ENCODE measurements at places on chromosomes 7 and 10.

DNA sequence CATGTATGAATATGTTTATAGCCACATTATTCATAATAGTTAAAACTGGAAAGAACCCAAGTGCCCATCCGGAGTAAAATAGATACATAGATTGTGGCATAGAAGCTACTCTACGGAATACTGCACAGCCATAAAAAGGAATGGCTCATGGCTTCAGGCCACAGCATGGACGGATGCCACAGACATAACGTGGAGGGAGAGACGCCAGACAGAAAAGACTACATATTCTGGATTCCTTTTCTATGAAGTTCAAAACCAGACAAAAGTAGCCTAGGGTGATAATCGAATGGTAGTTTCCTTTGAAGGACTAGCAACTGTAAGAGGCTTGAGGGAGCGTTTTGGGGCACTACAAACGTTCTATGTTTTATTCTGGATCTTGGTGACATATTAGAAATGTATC lies 58.9 kb upstream of the FOXI2 start:
- no peak for DNase-seq

DNA sequence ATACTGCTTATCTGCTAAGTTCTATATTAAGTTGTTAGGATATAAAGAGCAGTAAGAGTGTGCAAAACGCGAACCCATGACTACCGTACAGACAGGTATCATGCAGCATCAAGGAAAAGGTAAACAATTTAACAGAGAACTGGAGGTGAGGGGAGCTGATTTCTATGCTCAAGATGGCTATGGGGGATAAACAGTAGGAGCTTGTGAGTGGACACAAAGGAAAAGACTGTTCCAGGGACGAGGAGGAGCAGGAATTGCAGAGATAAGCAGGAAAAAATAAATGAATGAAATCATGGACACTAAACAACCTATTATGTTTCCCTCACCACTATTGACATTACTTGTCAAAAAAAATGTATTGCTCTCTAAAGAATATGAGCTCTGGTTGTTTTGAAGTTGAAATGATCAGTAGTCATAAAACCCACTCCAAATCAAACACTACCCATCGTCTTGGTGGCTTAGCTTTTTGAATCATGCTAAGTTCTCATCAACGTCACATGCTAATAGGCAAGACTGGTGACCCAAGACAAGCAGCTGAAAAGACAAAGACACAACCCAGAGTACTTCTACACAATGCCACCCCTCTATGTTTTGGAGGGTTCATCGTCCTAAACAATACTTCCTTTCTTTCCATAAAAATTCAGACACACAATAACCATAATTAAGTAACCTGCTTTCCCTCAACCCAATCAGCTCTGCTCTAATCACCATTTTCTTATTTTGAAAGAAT lies 102.7 kb downstream of the NRP1 start:
- no peak for DNase-seq

DNA sequence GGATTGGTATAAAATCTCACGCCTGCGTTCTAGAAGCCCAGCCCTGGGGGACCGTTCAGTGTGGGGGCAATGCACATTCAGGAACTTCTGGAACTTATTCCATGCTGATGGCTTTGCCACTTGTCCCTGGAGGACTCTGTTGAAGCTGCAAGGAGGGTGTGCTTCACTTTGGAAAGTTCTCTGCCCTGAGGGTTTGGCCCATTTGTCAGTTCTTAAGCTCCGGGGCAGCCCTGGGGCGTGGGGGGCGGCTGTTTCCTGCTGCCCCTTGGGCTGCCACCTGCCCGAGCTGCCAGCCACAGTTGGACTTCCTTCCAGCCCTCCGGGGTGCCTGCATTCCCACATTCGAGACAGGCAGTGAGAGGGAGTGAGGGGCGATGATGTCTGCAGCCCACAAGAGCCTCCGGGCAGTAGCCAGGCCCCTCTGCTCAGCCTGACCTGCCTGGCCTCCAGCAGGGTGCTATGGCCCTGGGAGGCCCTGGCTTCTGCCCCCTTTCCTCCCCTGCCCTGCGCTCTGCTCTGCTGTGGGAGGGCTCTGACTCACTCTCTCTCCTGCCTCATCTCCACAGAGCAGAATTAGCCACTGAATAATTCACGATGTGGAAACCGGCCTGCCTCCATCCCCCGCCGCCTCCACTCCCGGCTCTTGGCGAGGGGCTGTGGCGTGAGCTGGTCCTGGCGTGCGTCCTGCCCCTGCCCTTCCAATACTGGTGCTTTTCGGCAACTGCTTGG lies 1.9 kb downstream of the TTYH3 start:
- no peak for DNase-seq

DNA sequence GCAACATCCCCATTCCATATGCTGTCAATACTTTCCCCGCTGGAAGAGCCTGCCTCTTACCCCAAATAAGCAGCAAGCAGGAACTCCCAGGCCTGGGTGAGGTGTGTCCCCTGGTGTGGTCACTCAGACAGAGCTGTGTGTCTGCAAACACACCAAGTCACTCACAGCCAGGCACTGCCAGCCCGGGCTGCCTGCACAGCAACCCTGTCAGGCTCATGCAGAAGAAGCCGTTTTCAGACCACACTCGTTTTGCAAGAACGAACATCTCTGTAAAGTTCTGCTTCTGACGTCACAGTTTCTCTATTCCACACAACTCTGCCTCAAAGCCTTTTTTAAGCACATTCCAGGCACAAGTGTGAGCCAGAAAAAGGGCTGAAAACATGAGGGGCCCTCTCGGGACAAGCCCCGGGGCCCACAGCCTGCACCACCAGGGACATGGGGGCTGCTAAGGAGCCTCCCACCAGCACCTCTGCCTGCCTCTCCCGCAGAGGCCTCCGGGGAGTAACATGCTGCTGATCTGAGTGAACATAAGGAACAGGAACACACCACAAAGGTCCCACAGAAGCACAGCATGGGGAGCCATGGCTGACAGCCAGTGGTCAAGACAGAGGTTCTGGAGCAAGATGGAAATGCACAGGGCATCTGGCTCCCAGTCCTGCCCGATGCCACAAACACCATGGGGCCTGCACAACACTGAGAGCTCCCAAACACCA lies 11.4 kb downstream of the PTPRN2 start:
- no peak for DNase-seq

- DNase-seq: no peak
Measured at GRCh38 chr7:4880218-4880617, 3.3 kb downstream of the RADIL start.

DNA sequence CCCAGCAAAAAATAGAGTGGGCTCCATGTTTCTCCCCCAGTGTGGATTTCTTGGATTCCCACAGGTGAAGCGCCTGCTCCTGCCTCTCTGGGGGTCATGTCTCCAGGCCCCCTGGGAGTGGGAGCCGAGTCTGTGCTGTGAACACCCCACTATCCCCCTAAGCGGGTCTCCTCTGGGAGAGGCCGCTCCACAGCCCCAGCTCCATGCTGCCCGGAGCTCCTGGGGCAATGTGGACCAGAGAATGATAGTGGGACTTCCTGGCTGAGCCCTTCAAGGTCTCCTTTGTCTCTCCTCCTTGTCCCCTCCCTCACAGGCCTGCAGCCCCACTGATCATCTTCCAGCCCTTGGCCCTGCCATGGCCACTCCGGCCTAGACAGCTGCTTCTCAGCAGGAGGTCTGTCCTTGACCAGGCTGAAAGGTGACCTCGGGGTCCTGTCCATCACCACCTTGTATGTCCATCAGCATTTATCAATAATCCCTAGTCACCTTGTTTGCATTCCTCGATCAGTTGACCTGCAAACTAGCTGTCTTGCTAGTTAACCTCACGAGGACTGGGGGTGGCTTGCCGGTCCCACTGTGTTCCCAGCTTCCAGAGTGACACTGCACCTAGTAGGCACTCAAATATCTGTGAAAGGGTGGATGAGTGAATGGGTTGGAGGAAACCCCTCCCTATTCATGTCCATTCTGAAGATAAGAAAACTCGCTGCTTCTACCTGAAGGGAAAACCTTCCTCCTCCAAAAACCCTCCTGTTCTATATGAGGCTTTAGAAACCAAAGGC lies 776 bp upstream of the CALML3 start:
- DNase-seq: no peak

- no peak for DNase-seq
Measured at GRCh38 chr7:2106924-2107323, 125.8 kb downstream of the MAD1L1 start.

DNA sequence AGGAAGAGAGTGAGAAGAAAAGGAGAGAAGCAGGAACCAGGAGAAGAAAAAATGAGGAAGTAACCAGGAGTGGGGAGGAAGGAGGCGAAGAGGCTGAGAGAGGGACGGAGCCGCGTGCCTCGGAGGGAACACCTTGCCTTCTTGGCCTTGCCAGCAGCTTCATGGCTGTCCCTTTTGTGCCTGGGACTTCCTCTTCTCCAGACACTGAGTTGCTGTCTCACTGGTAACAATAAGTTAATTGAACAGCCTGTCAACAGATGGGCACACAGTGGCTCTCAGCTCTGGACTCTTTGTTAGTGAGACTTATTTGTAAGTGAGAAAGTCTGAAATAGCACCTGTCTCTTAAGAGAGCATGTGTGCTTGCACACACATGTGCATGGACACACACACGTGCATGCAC lies 83.2 kb downstream of the GATA3 start:
- no peak for DNase-seq

- no peak for DNase-seq
Measured at GRCh38 chr7:32037650-32038198, 32.5 kb downstream of the PDE1C start.

DNA sequence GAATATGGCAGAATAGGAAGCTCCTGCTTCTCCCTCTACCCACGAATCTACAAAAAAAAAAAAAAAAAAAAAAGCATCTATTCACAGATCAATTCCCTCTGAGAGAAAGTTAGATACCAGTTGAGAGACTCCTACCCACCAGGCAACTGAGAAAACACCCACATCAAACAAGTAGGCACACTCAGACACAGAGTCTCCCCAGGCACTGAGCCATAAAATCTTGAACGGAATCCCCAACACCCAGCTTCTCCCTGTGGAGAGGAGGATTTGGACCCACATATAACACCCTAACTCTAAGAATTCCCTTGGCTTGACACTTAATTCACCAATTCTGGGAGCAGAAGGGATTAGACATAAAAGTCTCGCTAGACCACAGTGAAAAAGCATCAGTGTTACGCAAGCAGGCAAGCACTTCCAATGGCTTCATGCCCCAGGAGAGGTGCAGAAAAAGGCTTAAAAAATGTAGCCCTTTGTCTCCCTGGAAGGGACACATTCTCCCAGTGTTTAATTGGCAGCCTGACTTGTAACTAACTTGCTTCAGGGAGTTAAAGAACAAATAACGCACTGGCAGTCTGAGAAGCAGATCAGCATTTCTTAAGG lies 192.2 kb downstream of the ELAPOR2 start:
- DNase-seq: no peak

DNA sequence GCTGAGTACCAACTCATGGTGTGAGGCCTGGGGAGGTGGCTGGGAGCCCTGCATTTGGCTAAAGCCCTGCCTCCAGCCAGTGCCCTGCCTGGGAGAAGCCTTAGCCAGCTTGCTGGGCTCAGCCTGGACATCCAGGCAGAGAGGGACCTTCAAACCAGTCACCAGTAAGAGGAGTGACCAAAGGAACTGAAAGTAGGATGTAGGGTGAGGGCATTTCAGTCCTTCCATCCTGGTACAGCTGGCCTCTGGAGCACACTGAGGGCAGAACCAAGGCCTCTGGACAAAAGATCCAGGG lies 124.8 kb downstream of the ADCY1 start:
- no peak for DNase-seq

DNA sequence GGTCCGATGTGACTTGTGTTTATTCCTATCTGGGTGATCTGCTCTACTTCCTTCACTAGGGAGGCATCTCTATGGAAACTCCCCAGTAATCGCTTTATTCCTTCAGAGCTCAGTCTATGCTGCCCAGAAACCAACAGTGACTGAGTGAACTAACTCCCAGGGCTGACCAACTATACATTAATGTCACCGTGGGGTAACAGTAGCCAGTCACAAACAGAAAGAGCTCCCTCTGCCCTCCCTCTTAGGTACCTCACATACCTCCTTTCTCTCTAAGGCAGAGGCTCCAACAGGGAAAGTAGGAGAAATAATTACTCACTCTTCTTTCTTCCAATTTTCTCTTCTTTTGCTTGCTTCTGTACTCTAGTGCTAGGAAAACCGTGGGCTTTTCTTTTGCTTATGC lies 855.0 kb downstream of the REEP3 start:
- DNase-seq: no peak

DNA sequence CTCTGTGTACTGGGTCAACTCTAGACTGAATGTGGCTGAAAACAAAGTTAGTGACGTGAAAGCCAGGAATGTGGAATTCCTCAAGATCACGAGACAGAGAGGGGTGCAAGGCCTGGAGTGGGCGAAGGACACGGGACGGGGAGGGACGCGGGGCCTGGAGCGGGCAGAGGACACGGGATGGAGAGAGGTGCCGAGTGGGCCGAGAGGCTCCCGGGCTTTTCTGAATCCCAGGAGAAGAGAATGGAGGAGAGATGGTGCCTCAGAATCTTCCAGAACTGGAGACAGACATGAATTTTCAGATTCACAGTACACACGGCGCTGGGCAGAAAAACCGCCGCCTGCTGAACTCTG lies 50.6 kb upstream of the PRKAR1B start:
- no peak for DNase-seq

DNA sequence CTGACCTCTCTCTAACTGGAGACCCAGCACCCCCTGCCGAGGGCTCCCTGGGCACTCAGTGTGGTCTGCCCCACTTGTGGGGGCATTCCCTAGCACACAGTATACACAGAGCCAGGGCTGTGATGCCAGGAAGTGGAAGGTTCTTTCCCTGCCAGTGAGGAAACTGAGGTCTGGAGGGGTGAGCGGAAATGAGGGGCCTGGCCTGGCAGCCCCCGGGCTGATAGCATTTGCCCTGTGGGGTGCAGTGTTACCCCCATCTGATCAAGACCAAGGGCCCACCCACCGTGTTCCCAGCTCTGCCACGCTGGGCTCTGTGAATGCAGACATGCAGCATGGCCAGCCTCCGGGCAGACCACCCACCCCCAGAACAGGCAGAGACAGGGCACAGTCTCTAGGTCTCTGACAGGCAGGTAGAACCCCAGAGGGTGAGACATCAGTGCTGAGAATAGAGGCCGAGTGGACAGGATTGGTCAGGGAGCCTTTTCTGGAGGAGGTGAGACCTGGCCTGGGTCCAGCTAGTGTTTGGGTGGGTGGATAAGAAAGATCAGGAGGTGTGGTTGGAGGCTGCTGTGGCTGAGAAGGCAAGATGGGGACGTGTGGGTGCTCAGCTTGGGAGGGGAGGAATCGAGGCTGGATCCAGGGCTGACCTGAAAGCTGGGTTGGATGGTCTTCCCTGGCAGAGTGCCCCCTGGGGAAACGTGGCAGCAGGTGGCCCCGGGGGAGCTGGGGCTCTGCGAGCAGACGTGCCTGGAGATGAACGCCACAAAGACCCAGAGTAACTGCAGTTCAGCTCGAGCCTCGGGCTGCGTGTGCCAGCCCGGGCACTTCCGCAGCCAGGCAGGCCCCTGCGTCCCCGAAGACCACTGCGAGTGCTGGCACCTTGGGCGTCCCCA lies 10.8 kb upstream of the ZNF862 start:
- no peak for DNase-seq

GRCh38 chr10:126618466-126618865 lies 52.0 kb downstream of the C10orf90 start:
- DNase-seq: no peak

Measured in stimulated activated CD8-positive, alpha-beta memory T cell treated with anti-CD3 and anti-CD28 coated beads, Interleukin-7, amount 100 ng/mL, for 1 hour (primary cell).